NCI-H1048 (cell line): ENCODE measurements at places on chromosomes 12 and 14.

- no peak for DNase-seq
Observed at GRCh38 chr14:90281756-90282155, 25.4 kb downstream of the PSMC1 start.

DNA sequence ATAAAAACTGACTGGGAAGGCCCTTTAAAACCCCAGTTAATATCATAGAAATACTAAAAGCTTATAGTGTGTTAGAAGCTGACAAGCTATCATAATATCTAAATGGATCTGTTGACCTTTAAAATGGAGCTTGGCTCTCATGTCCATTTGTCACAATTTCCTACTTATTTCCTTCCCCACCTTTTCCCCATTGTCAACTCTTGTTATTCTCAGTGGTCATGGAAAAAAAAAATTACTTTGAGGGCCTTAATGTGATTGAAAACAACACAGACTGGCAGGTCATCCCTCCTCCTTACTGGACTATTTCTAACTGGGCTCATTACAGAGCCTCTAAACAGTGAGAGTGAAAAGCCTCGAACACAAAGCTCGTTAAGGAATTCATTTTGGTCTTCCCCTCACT is 13.7 kb upstream of the WNK1 start:
- no peak for DNase-seq

GRCh38 chr12:5588176-5588575 is 156.3 kb downstream of the NTF3 start:
- DNase-seq, result no peak

DNA sequence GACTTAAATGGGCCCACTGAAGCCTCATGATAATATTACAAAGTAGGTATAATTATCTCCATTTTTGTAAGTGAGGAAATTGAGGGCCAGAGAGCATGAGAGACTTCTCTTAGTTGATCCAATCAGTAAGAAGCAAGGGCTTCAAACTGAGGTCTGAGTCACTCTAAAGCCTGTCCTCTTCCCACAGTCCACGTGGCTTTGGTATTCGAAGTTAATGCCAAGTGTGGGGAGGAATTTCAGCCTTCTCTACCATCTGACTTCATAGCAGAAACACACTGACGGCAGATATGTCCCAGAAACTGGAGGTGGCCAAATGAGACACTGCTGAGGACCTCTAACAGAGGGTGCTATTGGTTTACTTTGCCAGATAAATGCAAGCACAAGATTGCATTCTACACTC is 114.4 kb upstream of the OVCH1 start:
- no peak for DNase-seq

DNA sequence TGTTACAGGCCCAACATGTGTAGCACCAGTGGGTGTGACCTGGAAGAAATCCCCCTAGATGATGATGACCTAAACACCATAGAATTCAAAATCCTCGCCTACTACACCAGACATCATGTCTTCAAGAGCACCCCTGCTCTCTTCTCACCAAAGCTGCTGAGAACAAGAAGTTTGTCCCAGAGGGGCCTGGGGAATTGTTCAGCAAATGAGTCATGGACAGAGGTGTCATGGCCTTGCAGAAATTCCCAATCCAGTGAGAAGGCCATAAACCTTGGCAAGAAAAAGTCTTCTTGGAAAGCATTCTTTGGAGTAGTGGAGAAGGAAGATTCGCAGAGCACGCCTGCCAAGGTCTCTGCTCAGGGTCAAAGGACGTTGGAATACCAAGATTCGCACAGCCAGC is 8.6 kb downstream of the BCL2L14 start:
- DNase-seq, result no peak

DNA sequence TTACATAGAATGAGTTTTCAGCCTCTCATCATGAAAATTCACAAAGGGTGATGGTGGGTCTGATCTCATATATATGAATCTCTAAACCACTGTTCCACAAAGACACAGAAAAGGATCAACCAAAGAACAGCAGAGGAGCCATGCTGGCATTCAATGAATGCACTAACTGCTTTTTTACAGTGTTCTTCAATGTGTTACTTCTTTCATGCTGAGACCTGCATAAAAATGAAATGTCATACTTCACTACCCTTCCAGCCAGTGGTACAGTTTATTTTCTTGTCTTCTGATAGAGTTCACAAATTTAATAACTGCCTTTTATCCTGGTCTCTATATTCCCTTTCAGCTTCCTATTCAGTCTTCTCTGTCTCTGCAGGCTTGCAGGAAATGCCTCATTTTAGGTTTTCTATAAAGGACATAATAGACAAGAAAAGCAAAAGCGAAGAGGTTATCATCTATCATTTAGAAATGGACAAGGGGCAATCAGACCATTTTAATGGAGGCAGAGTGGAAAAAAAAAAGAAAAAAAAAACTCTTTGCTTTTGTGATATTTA is 836.7 kb upstream of the FOXG1 start:
- DNase-seq, result no peak

DNA sequence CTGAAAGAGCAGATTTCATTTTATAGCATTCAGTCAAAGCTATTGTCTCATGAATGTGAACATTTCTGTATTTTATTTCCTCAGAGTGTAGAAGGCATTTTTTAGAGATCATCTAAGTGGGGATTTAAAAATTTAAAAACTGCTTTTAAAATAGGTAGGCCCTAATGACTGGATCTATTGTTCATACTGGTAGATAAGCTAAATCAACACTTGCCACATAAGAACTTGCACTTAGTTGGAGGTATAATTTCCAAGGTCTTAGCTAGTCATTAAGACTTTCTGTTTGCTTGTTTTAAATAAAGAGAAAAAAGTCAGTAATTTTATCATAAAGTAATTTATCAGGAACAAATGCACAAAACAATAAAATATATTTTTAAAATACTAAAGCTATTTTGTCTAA is 75.2 kb upstream of the LMO3 start:
- DNase-seq, result no peak

DNA sequence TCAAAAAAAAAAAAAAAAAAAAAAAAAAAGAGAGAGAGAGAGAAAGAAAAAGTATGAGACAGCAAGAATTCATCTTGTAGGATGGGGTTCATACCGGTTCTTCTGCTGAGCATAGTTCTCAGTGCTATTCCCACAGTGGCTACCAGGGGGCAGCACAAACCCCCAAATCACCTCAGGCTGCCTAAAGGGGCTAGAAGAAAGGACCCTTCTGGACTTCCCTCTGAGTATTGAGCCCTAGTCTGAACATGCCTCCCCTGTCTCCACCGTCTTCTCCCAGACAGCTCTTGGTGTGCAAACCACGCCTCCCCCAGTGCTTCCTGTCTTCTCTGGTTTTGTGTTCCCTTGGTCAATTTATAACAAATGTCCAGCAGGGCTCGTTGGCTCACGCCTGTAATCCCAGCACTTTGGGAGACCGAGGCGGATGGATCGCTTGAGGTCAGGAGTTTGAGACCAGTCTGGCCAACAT is 31.3 kb upstream of the SMUG1 start:
- DNase-seq, result no peak

DNA sequence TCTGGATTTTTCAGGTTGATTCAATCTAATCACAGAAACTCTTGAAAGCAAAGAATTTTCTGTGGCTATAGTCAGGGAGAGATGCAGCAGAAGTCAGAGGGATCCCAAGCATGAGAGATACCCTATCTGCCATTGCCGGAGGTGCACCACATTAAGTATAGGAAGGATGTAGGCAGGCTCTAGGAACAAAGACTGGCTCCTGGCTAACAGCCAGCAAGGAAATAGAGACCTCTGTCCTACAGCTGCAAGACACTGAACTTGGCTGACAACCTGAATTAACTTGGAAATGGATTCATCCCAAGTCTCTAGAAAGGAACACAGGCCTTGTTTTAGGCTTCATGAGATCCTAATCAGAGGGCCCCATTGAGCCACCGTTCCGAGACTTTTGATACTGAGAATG is 364.9 kb upstream of the FLRT2 start:
- DNase-seq, result no peak

- no peak for DNase-seq
Observed at GRCh38 chr12:79121486-79121885, 256.9 kb downstream of the SYT1 start.

- no peak for DNase-seq
Observed at GRCh38 chr14:91606851-91607250, 96.7 kb upstream of the PPP4R3A start.

- no peak for DNase-seq
Observed at GRCh38 chr12:26786865-26787514, 46.0 kb downstream of the ITPR2 start.
